Activated CD4-positive, CD25-positive, alpha-beta regulatory T cell (primary cell): ENCODE measurements at places on chromosomes 11 and 22.

DNA sequence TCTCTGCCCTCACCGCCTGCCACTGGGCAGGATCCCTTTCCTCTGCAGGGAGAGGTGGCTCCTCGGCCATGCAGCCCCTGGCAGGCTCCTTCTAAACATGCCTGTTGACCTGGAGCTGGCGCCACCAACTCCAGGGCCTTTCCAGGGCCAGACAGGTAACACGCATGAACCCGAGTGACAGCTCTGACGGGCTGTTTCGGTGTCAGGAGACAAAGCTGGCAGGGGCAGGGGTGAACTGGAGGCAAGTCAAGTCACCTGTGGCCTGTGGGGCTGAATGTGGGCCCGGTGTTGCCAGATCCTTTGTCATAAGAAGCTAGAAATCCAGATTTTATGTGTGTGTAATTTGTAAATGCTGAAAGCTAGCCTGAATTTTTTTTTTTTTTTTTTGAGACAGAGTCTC lies 11.3 kb downstream of the C22orf23 start:
- no peak for DNase-seq

DNA sequence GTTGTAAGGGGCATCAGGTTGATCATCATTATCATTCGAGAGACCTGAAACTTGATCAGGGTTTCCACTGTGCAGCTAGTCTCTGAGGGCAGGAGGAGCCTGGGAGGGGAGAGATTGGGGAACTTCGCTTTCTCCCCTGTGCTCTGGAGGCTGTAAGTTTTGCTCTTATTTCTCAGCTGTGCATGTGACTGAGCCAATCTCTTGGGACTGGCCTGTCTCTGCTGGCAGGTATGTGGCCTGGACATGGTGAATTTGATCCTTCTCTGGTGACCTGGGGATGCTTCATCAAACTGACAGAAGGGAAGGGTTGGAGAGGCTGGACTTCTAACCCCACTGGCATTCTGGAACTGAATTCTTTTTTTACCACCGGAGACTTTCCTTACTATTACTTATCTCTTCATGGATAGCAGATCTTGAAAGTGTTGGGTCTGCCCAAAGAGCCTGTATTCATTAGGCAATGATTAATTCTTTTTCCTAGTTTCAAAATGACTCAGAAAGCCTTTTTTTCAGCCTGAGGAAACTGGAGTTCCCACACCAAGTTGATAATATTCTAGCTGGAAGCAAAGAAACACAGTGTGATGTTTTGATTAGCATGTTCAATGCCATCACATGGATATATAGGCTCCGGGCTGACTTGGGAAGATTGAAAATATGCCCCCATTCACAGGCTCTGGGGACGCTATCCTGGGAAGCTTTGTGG lies 36.5 kb downstream of the TSPAN18 start:
- DNase-seq: no peak

DNA sequence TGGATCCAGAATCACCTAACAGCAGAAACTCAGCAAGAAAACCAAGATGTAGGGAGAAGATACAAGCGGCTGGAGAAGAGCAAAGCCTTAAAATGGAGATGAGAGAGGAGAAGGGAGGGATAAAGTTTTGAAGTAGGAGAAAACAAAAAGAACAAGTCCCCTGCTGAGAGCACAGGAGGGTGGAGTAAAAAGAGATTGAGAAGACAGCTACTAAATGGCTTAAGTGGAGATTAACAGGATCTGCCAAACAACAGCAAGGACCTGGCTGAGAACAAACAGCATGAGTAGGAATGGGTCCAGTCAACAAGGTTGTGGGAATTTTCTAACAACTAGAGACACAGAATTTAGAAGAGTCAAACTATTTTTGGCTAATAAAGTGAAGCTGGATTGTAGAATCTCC lies 18.1 kb downstream of the BTG4 start:
- DNase-seq: no peak

GRCh38 chr11:46210133-46210636 lies 67.3 kb upstream of the CREB3L1 start:
- no peak for DNase-seq

- no peak for DNase-seq
Observed at GRCh38 chr22:35541254-35541748, 670 bp downstream of the RASD2 start.

- no peak for DNase-seq
Observed at GRCh38 chr11:119157063-119157462, 8.2 kb downstream of the ABCG4 start.

DNA sequence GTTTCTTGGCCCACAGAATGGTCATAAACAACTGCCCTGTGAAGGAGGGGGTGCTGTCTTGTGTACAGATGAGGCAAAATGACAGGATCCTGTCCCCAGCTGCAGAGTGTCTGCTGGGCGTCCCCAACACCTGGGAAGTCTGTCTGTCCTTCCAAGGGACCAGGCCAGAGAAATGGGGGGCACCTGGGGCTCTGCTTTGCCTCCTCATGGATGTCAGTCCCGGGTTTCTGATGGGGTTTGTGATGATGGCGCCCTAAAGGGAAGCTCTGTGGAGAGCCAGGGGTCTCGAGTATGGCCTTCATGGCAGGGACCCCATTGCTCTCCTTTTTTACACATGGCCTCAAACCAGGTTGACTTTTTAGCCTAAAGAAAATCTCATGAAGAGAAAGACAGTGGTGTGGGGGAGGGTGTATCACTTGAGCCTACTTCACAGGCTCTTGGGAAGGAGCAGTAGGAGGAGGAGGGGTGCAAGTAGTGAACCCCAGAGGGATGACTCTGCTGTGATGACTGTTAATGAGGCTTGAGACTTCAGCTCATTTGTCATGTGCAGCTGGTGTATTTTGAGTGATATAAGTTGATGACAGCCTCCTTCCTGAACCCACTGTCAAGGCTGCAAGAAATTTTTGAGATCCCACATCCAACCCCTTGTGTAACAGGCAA lies 40.6 kb upstream of the TUB start:
- DNase-seq: no peak

DNA sequence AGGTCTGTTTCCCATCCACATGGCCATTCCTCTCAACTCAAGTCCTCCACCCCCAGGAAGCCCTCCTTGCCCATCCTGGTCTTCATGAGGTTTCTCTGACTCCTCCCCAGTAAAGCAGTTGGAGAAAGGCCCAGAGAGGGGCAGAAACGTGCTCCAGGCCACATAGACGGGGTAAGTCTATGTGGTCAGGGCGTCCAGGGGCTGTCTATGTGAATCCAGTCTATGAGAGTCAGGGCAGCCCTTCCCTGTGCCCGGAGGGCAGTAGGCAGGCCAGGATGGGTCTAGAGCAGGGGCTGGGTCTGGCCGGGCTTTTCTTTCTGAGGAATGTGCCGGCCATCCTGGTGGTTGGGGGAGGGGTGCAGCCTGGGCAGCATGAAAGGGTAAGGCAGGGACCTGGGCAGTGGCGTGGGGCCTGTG lies 11.7 kb downstream of the GUCD1 start:
- no peak for DNase-seq

GRCh38 chr11:23540101-23540561 lies 679.9 kb upstream of the CCDC179 start:
- no peak for DNase-seq

- DNase-seq: no peak
Observed at GRCh38 chr11:66614073-66614472, 2.4 kb upstream of the RBM14 start.

GRCh38 chr11:101327908-101328307 lies 198.3 kb upstream of the PGR start:
- no peak for DNase-seq

- DNase-seq: no peak
Observed at GRCh38 chr11:3370311-3370870, 8.6 kb downstream of the ZNF195 start.

- DNase-seq: no peak
Observed at GRCh38 chr11:59267736-59268475, 55.2 kb upstream of the MPEG1 start.

DNA sequence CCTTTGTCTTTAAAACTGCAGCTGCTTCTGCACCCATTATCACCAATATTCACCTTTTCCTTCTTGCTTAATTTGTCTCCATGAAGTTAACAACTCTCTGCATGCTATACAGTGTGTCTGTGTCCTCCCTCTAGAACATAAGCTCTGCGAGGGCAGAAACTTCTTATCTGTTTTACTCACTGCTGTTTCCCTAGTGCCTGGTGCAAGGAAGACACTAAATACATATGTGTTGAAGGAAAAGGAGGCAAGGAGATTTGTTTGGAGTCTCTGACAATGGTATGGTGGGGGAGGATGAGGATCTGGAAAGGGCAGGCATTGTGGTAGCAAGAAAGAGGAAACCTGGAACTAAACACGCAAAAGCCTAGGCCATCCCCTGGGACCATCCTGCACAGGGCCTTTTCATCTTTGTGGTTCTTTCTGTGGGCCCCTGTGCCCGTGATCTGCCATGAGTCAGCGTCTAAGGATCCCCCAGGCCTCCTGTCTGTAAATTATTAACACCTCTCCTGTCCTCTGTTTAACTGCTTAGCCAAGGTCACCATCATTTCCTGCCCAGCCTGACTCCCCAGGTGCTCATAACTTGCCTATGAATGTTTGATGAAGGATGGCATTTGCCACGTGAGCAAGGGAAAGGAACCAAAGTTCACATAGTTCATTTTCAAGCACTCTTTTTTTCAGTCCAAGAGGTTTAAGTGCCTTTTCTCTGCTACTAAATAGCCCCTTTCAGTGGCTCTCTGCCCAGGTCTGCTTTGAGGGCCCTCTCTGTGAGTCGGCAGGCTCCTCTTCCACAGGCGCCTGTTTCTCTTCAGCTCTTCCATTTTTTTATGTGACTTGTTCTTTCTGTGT lies 131.1 kb downstream of the RASSF10 start:
- no peak for DNase-seq

- DNase-seq: no peak
Observed at GRCh38 chr11:87097582-87097981, 59.8 kb downstream of the TMEM135 start.

GRCh38 chr11:132862137-132862536 lies 670.2 kb downstream of the OPCML start:
- no peak for DNase-seq

DNA sequence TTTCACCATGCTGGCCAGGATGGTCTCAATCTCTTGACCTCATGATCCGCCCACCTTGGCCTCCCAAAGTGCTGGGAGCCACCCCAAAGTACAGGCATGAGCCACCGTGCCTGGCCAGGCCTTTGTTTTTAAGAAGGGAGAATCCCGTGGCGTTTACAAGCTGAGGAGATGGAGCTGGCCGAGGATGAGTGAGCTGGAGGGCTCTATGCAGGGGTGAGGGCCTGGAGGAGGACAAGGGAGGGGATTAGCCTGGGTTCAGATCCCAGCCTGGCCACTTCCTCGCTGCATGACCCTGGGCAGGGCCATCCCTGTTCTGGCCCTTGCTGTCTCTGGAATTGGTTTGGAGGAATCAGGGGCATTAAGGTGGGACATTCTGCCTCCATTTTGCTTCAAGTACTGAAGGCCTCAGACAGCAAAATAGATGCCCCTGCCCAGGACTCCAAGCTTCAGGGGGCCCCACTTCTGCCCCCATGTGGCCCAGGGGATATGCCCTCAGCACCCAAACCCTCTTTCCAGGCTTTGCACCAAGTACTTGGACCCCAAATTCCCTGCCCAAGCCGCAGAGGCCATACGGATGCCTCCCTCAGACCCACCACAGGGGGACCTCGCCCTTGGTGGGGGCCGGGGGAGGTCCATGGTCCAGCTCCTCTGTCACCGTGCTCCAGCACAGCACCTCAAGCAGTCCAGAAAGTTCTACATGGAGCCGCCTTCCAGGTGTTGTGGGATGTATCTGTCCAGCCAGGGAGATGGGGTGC lies 12.1 kb upstream of the LRP5 start:
- DNase-seq: no peak

GRCh38 chr22:48264586-48264985 lies 1502.1 kb downstream of the TBC1D22A start:
- DNase-seq: no peak

DNA sequence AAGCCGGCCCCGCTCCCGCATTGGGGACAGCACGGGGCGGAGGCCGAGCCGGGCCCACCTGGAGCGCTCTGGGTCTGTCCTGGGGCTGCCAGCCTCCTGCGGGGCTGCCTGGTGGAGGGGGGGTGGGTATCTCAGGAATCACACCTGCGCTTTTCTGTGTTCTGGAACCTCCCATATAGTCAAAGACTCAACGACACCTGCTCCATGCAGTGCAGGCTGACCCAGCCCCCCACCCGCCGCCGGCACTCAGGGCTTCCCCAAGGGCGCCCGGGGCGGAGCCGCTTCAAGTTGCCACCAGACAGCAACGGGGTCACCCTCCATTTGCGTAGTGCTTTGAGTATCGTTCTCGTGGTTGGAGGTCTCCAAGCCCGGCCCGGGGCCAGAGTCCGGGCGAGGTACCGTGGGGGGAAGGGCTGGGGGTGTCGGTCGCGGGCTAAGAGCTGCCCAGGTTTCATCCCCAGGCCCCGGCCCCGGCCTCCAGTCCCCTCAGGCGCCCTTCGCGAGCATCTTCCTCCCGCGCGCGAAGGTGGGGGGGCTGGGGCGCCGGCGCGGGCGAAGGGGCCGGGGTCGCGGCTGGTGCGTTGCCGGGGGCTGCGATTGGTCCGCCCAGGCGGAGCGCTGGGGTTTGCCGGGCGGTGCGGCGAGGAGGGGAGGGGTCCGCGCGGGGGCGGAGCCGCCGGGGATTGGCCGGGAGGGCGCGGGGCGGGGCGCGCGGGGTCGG lies 6.6 kb downstream of the TSPAN4 start:
- no peak for DNase-seq

DNA sequence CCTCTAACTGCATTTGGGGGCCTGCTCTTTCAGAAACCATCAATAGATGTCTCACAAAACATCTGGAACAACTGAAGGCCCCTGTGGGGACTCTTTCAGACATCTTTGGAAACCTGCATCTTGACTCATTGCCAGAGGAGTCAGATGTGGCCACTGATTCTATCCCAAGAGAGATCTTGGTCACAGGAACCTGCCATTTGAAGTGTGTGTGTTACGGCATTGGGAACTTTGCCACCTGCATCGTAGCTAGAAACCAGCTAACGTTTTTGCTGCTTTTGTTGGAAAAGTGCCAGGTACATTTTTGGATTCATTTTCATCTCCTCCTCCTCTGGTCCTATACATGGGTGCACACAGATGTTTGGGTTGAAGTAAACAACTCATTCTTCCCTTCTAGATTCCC lies 4.3 kb downstream of the SRRD start:
- DNase-seq: no peak

DNA sequence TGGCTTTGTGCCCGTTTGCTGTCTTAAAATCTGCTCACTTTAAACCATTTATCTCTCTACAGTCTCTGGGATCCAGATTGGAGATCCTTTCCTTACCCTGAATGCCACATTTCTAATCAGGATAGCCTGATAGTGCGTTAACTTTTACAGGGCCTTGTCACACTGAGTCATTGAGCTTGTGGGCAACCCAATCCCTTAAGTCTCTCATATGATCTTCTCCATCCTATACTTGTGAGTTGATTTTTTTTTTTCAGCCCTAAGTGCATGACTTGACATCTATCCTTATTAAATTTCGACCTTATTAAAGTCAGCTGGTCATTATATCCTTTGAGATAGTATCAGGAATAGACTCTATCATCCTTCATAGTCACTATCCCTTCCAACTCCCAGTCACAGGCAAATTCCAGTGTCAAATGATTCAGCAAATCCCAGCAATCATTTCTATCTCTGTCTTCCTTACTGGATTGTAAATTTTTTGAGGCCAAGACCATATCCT lies 57.7 kb downstream of the TEAD1 start:
- no peak for DNase-seq

DNA sequence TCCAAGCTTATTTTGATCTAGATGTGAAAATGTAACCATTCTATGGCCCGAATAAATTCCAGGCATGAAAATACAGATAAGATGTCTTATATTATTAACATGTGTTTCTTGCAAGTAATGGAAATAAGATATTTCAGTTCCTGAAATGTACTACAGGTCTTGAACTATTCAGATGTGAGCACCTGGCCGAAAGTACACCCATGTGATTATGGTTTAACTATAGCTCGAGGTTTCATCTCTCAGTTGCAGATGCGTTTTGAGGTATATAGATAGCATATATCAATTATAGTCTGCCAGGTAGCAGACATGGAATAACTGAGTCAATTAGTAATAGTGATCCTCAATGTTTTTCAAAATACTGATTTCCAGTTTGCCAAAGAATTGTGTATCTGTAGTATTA lies 68.3 kb downstream of the DDIAS start:
- DNase-seq: no peak
